Activated CD4-positive, CD25-positive, alpha-beta regulatory T cell treated with anti-CD3 and anti-CD28 coated beads, Interleukin-2, amount 50 U/mL, for 16 hours (primary cell): ENCODE measurements at places on chromosomes 5 and 9.

GRCh38 chr5:83151821-83152220 is 74.5 kb downstream of the XRCC4 start:
- DNase-seq = no peak

DNA sequence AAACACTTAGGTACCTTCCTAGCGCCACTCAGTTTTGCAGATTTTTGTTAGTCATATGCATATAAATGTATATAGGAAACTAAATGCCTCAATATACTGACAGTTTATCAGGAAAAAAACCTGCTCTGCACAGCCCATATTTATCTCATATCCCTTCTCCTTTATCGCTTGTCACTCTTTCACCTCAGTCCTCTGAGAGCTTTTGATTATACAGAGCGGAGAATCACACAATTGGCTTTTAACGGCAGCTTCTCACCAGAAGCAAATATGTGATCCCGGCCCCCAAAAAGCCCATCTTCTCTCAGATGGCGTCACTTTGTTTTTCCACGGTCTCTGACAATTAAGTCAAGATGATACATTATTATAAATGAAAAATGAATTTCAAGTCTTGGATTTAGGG is 362.6 kb downstream of the DNAH5 start:
- no peak for DNase-seq

GRCh38 chr9:126915281-126915816 is 767 bp downstream of the RALGPS1 start:
- no peak for DNase-seq

- no peak for DNase-seq
Observed at GRCh38 chr9:95157481-95158151, 159.9 kb downstream of the FANCC start.

DNA sequence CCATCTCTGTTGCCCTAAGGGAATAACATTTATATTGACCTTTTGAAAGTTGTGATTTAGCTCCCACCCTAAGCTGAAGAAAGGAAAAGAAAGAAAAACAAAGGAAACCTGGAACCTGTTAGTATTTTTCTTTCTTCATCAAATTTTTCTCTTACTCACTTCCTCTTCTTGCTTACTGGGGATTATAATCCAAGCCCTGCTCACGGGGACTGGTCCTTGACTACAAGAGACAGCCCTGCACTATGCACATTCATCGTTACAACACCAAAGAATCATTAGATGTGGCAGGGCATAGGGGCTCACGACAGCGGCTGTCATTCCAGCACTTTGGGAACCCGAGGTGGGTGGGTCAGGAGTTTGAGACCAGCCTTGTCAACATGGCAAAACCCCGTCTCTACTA is 37.8 kb upstream of the LPAR1 start:
- DNase-seq = no peak

DNA sequence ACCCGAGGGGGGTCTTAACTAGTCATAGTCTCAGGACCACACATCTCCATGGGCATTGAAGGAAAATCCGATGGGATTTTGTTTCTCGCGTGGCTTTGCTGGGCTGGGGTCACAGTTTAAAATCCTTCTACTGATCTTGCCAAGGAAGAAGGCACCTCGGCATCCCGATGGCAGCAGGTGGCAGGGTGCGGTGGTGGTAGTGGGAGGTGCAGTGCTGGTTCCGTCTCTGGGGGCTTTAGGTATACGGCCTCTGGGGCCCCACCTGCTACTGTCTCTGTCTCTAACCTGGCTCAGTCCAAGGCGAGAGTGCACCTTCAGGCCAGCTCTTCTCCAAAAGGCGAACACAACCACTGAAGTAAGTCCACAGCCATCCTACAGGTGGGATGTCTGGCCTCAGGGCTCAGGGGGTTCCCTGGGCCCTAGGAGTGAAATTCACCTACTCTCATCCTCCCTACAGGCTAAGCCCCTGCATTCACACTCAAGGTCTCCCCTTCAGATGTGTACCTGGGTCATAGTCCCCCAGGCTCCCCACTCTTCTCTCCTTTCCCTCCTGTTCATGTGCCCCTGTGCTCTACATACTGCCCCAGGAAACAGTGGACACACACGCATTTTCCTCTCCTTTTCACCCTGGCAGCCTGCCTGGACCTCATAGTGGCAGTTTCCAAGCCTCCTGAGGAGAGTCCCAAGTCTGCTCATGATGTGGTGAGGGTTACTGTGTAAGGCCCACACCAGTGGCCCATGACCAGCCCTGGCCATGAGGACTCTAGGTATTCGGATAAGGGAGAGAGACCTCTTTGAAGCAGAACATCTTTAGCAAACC is 736 bp upstream of the FCN2 start:
- no peak for DNase-seq

GRCh38 chr9:91419222-91420191 is 4.1 kb downstream of the NFIL3 start:
- DNase-seq = no peak

DNA sequence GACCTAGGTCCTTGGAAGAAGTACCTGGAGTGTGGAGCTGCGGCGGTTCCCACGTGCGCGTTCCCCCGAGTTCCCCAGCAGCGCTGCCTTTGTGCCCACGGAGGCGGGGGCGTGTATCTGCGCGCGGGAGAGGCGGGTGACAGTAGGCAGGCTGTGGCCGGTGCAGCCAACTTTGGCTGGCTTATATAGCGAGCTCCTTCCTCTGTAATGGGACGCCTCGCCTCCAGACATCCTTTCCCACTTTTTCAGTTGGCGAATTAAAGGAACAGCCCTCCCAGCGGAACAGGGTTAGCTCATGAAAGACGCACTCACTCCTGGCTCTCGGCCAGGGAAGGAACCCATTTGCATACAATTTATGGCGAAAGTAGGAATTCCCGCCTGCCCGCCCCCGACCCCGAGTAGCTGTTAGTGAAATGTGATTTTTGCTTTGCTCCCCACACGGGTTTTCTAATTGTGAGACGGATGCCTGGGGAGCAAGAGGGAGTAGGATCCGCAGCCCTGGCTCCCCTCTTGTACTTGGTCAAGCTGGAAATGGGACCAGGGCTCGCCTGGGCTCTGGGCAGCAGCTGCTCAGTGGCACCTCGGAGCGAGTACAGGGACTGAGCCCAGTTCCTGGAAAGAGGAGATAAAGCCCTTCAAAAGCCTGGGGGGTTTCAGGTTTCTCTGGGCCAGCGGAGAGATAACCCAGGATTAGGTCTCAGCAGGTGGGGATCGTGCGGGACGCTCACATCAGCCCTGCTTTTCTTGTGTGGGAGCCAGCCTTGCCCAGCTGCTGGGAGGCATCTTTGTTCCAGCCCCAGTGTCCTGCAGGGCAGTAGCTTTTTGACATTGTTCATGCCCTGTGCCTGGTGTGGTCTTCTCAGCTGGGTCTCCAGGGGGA is at the start of gene TNC:
TSS of gene TNC (minus strand) at position 159 of the 880 bp plus-strand sequence. CDS start 27,139 bp downstream, outside the sequence.
- no peak for DNase-seq

DNA sequence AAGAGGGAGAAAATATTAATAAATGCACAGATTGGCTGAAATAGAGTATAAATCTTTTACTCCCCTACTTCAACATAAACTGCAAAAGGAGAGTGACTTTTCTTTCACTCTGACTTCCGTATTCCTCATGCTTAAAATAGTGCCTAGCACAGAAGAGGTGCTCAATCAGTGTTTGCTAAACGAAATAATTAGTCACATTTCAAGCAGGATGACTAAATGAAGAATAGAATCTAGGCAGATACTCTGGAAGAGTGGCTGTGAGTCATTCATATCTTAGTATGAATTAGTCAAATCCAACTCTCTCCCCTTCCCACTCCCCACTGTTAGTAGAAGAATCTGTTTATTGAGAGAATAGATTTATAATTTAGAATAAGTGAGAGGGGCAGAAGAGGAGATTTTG is 4.8 kb downstream of the CD274 start:
- DNase-seq = no peak
